ENCODE measurements at places on chromosomes 11 and 22.

DNA sequence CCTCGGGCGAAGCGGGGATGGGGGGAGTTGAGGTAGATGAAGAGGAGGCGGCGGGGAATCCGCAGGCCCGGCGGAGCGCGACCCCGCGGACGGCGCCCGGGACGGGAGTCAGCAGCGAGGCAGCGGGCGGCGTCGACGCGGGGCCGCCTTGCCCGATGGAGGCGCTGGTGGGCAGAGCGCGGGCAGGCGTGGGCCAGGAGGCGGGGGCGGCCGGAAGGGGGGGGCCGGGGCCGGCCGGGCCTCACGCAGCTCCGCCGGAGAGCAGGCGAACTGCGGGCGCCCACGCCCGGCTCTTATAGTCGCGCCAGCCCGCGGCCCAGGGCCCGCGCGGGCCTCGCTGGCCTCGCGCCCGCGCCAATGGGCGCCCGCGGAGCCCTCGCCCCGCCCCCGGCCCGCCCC lies at the start of gene IGF2:
Gene IGF2 (minus strand): TSS at position 267 of the 399 bp plus-strand sequence. CDS start 3,866 bp downstream, outside the sequence.
- peak; percentile 16 for DNase-seq

GRCh38 chr22:37020192-37020479 lies 594 bp downstream of the MPST start:
- peak; percentile 48 for DNase-seq

DNA sequence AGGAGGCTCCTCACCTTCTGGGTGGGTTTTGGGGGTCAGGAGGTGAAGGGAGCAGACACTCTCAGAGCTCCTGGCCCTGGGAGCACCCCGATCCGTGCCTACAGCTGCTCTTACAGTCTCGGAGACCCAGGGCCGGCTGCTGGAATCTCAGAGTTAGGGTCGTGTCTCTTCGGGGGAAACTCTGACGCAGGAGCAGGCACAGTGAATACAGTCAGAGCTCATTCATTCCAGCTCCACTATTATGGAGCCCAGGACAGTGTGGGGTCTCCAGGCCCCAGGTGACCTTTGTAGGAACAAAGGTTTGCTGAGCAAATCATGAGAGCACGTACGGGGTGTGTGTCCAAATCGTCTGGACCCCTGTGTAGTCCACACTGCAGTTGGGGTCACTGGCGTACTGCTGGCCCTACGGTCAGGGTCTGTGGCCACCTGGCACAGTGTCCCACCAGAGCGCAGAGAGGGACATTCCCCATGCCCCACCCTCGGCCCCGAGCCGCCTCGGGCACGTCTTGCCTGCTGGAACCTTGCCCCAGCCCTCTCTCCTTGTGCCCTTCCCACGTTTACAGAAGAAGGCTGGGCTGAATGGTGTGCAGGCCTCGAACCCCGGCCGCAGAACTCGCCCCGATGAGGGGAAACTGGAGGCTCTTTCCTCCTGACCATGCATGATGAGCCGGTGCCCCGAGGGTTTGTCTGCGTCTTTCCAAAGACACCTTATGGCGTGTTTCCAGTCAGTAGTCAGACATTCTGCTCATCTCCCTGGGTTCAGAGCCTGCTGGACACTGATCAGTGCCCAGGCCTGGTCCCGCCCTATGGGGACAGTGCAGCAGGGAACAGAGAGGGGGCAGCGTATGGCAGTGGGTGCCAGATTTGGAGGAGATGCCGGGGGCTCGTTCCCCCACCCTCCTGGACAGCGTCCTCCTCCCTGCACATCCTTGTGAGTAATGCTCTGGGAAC lies 1166.6 kb downstream of the BRD1 start:
- no peak for DNase-seq

GRCh38 chr22:37525746-37526350 lies 6.6 kb upstream of the CARD10 start:
- no peak for DNase-seq

GRCh38 chr11:113894421-113894996 lies 10.1 kb upstream of the HTR3B start:
- no peak for DNase-seq

- DNase-seq: peak; percentile 33
Measured at GRCh38 chr11:67303835-67304411, 593 bp downstream of the SSH3 start.

GRCh38 chr11:34976496-34977088 lies 60.2 kb downstream of the PDHX start:
- DNase-seq: no peak

Measured in EL (cell line).